ENCODE measurements at places on chromosomes 12 and 14.

GRCh38 chr12:5335069-5335468 lies 96.8 kb upstream of the NTF3 start:
- no peak for DNase-seq

GRCh38 chr12:93380480-93381121 lies 2.9 kb downstream of the NUDT4 start:
- no peak for DNase-seq

- no peak for DNase-seq
Measured at GRCh38 chr14:88493392-88494185, 61.2 kb downstream of the PTPN21 start.

GRCh38 chr14:68047906-68048305 lies 228.3 kb downstream of the RAD51B start:
- DNase-seq = no peak

DNA sequence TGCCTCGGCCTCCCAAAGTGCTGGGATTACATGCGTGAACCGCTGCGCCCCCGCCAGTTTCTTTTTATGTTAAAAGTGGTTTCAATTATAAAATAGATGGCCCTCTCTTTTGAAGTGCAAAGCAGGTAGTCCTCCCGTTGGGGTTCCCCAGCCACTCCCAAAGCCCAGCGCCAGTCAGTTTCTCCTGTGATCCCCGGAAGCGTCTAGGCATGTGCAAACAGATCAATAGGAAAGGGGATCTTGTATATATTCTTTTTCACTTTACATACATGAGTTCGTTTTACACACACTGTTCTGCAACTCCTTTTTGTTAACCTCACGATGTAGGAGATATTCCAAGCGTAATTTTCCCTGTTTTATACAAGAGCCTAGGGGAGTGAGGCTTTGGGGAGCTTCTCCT lies 16.3 kb upstream of the DLK1 start:
- no peak for DNase-seq

DNA sequence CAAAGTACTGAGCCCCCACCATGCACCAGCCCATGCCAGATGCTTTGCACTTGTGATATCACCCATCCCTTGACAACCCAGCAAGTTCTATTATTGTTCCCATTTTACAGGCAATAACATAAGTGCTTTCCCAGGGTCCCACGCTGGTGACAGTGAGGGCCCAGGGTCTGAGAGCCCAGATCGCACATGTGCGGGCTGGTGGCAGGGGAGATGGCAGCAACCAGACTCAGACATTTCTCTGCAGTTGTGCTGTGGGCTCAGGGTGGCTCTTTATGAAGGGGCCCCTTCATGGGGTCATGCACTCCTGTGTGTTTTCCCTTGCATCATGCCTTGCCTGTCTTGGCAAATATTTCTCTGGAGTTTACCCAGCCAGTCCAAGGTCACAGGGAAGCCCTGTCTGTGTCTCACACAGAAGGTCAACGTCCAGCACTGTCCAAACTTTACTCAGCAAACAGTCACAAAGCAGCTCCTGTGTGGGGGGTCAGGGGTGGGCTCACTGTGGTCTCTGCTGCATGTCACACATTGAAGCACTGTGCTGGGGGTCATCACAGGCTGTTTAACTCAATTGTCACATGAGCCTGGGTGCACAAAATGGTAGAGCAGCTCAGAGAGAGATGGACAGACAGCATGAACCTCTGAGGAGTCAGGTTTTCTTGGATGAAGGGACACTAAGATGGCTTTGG lies 12.7 kb downstream of the SERPINA5 start:
- DNase-seq = no peak
